ENCODE measurements at places on chromosomes 13 and 19.

DNA sequence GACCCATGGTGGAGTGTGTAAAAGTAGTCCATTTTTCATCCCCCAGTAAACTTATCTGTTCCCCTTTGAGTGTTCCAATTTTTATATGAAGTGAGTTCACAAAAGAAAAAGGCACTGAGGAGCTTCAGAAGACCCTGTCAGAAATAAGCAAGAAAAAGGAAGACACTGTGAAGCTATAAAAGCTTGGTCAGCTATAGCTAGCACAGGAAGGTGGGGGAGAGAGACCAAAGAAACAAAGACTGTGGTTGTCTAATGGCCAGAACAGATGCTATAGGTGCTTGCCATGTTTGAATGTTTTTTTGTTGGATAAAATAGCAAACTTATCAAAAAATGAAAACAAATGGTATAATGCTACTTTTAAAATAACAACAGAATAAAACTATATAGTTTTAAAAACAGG is 46.5 kb downstream of the RCBTB2 start:
- no peak for DNase-seq

GRCh38 chr13:44578067-44578400 is 1.9 kb upstream of the TSC22D1 start:
- no peak for DNase-seq

DNA sequence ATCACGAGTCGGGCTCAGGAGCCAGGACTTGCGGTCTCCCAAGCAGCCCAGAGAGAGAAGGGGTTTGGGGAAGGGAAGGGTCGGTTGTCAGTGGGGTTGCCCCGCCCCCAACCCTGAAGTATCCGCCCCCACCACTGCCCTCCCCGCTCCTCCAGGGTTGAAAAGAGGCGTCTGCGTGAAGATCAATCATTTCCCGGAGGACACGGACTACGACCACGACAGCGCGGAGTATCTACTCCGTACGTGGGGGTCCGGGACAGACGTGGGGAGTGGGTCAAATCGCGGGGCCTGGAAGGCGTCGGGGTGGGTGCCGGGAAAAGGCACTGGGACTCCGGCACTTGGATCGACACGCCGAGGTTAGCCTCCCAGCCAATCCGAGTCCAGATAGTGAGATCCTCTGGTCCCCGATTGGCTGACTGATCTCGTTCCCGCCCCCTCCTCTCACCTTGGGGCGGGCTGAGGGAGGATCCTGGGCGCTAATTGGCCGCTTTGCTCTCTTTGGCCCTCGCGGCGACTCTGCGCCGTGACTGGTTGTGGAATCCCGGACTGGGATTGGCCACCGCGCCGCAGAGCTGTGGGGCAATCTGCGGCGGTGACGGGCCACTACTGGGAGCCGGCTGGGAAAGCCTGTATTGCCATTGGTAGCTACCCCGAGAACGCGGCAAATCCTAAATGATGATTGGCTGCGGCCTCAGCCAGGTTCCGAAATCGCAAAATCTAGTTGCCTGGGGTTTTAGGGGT is 13.3 kb upstream of the CACNG6 start:
- peak; percentile 84 for DNase-seq

- DNase-seq = peak; percentile 75
Observed at GRCh38 chr13:20924758-20925394, 22.3 kb upstream of the XPO4 start.

DNA sequence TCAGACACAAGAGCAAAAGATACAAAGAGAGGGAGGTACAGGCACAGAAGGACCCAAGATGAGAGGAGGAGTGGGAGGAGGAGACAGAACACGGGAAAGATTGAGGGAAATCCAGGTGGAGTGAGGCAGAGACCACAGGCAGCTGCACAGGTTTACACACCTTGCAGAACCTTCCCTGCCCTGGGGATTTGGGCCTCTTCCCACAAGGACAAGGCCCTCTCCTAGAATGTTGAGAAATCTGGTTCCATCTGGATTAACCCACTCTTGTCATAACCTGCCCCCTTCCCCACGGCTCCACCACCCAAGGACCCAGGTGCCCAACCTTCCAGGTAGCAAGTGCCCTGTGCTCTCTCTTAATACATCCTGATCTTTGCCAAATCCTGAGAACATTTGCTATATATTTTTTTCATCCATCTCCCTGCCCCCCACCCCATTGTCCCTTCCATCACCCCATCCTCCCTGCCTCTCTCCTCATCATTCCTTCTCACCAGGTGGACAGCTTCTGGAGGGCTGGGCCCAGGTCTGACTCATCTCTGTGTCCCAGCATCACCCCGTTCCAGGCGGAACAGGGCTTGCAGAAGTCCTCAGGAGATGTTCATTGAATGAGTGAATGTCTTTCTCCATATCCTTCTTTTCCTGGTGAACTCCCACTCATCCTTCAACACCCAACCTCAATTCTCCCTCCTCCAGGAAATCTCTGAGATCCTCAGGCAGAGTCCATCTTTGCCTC is 8.8 kb upstream of the KLK8 start:
- DNase-seq = no peak

GRCh38 chr13:37194428-37194861 is 89.0 kb upstream of the CSNK1A1L start:
- peak; percentile 97 for DNase-seq

GRCh38 chr13:100234524-100235136 is 145.7 kb downstream of the PCCA start:
- peak; percentile 24 for DNase-seq

- peak; percentile 44 for DNase-seq
Observed at GRCh38 chr13:30224732-30225131, 82.6 kb downstream of the KATNAL1 start.

GRCh38 chr13:37412241-37412921 is 186.2 kb downstream of the POSTN start:
- DNase-seq = peak; percentile 95

DNA sequence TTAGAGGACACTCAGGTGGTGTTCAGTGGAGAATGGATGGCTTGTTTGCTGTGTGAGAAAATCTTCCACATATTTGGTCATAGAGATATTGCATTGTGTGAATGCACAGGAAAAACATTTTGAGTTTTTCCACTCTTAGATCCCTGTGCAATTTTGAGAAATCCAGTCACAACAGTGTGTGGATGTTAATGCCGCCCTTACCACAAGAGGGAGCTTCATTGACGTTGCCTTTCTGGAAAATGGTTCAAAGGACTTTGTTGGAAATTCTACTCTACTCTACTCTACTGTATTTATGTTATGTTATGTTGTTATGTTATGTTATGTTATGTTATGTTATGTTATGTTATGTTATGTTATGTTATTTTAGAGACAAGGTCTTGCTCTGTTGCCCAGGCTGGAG is 13.4 kb downstream of the ZNF20 start:
- DNase-seq = no peak

DNA sequence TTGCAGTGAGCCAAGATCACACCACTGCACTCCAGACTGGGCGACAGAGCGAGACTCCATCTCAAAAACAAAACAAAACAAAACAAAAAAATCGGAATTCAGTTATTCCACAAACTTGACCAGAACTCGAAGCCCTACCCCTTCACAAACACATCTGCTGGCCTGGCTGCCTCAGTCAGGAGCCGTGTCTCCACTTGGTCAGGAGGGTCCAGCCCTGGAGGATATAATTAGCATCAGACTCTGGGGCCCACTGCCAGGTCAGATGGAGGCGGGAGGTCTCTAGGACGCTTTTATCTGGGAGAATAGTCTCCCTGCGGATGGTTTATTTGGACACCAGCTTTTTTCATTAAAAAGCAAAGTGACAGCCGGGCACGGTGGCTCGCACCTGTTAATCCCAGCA is 8.0 kb downstream of the ELL start:
- no peak for DNase-seq

GRCh38 chr13:23629566-23630272 is 59.5 kb downstream of the TNFRSF19 start:
- no peak for DNase-seq

GRCh38 chr13:41827507-41828213 is 133.2 kb downstream of the VWA8 start:
- peak; percentile 97 for DNase-seq

DNA sequence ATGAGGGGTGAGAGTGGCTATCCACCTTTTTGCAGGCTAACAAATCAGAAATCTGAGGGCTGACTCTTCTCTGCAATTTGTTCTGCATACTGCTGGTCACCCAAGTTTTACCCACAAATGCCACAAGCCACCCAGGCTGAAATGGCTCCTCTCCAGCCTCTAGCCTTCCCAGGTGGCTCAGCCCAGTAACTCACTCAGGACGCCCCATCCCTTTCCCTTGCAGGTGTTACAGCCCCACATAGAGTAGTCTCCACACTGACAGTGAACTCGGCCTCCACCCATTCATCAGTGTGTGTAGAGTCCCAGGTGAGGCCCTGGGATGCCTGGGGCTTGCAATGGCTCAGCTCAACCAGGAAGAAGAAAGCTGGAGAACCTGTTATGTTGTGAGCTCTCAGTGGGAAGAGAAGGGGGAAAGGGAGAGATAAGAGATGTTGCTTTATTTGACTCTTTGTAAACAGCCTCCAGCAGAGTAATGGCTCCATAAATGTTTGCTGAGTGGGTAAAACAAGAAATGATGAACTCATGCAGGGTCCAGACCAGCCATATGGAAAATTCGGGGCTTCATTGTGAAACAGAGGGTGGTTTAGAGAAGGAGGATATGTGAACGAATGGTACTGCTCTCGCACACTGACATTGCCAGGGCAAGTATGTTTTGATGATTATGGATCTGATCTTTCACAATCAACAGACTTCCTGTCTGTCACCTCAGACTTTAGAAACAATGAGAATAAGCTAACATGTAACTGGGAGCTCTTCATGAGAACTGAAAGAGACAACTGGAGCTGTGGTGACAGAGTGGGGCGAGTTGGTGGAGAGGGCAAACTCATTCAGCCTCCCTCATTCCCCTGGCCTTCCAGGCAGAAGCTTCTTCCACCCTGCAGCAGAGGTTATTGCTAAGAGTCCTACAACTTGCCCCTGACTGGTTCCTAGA is 74.2 kb upstream of the RFC3 start:
- DNase-seq = no peak
